ENCODE measurements at places on chromosomes 16 and 17.

- DNase-seq = peak; percentile 59
Observed at GRCh38 chr16:50547340-50548124, 664 bp upstream of the NKD1 start.

DNA sequence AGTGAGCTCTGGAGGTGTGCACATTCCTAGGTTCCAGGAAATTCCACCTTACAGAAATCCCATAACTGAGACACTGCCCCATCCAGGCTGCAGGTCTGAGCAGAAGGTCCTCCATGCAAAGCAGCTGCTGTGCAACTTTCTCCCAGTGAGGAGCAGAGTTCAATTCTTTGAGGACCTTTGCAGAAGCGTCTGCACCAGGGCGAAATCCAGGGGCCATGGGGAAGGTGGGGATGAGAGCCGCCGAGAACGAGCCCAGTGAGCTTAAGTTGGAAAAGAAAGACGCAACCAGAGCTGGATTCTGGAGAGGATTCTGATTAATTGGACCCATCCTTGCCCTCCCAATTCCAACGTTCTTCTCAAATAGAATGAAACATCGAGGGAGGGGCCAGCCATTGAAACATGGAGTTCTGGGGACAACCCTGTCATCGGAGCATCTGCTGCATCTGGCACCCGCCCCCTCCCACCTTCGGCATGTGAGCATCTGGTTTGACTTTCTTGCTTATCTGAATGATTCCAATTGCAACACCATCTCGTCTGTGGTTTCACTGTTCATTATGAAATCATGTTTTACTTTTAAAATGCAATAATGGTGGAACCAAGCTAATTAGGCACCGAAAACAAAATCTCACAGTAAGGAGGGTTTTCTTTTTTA is 190.6 kb upstream of the FOXF1 start:
- no peak for DNase-seq

GRCh38 chr16:84324434-84325262 is 30.0 kb downstream of the WFDC1 start:
- DNase-seq = no peak

- no peak for DNase-seq
Observed at GRCh38 chr17:39236981-39237441, 11.3 kb upstream of the STAC2 start.

DNA sequence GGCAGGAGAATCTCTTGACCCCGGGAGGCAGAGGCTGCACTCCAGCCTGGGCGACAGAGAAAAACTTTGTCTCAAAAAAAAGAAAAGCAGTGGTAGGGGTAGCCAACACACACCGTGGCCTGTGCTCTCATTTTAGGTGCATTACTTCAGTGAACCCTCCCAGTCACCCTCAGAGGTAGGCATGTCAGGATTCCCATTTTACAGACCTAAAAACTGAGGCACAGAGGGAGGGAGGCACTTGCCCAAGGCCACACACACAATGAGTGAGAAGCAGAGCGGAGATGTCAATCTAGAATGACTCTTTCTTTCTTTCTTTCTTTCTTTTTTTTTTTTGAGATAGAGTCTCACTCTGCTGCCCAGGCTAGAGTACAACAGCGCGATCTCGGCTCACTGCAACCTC is 5.2 kb downstream of the COTL1 start:
- DNase-seq = no peak

DNA sequence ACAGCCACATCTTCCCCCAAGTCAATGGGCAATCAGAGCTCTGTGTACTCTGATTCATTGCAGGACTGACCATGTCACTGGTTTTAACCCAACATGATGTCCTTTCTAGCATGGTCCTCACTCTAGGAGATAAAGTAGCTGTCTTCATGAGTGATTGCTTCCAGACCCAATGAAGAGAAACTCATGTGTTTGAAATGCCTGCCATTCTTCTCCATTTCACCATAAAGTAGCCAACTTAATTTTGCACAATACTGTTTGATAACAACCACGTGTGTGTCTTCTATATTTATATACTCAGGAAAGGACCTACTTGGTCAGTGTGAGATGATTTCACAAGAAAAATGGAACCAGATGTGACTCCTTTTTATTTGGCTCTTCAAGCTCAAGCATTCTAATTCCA is 172.5 kb downstream of the AXIN2 start:
- DNase-seq = no peak

GRCh38 chr16:888901-889570 is 81.7 kb downstream of the LMF1 start:
- DNase-seq = no peak

GRCh38 chr16:35642322-35642835 is 2183.0 kb downstream of the TP53TG3F start:
- DNase-seq = no peak

DNA sequence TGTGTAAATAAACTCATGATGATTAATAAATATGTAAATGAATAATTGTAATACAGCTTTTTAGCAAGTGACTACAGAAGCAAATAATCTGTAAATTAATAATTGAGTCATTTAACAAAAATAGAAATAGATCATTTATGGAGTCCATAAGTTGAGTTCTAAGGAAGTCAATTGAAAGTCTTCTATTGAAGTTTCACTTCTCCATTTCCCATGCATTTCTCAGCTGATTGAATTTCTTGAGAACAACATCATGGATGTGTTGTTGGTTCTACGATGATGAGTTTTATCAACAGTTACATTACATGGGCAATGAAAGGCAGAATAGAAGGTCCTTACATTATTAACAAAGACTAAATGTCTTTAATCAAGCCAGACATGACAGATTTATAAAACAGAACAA is 290.4 kb downstream of the MAP2K6 start:
- no peak for DNase-seq

GRCh38 chr17:50325906-50326305 is 20.0 kb upstream of the XYLT2 start:
- no peak for DNase-seq

GRCh38 chr17:76820561-76820960 is 47.6 kb upstream of the MGAT5B start:
- DNase-seq = no peak

GRCh38 chr17:14903854-14904253 is 361.3 kb downstream of the PMP22 start:
- no peak for DNase-seq

- DNase-seq = no peak
Observed at GRCh38 chr16:15398618-15399316, 3.2 kb downstream of the MPV17L start.

DNA sequence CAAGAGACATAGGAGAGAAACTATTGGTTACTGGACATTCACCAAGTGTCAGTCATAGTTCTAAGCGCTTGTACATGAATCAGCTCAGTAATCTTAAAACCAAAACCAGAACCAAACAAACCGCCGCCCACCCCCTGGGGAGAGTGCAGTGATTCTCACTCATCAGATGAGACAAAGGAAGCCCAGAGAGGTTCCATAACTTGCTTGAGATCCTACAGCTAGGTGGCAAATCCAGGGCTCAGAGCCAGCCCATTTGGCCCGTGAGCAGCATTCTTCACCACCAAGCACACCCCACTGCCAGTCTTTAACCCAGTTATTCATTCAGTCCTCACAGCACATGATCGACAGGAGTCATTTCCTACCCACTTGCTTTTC is 37.2 kb upstream of the RGS9 start:
- peak; percentile 93 for DNase-seq

GRCh38 chr16:87854053-87854906 is 15.0 kb downstream of the SLC7A5 start:
- DNase-seq = no peak

DNA sequence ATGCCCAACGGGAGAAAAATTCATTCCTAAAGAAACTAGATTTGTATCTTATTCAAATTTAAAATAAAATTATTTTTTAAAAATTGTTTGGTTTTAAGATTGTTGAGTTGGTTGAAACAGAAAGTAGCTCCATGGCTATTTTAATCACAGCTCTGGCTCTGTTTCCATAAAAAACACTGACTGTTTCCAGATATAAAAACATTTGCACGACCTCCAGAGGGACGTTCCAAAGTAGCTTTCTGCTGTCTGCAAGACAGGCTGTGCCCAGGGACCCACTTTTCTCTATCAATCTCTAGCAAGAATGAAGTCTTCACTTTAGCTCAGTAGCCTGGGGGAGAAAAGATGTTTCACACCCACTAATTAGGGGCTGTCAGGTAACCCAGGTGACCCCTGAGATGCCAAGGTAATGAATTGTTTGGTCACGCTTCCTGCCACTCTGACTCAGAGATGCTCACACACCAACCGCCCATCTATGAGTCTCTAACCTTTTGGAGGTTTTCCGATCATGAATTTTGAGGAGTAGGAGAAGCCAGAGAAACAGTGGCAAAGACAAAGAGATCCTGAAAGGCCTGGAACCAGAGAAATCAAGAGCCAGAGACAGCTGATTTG is 220.1 kb upstream of the SOX9 start:
- DNase-seq = no peak

DNA sequence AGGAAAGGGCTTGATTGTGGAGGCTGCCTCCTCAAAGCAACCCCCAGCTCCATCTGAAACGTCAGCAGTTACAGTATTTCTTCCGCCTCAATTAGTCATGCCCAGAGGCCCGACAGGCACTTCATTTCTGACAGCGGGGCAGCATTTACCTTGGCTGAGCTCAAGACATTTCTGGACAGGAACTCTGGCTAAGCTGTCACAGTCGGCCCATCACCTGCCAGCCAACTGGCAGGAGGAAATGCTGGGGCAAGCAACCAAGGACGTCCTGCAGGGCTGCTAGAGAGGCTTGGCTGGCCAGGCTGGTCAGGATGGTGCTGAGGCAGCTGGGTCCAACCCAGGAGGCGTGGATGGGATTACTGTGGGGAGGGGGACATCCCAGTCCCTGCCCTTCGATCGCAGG is 27.8 kb downstream of the PLXDC1 start:
- no peak for DNase-seq

DNA sequence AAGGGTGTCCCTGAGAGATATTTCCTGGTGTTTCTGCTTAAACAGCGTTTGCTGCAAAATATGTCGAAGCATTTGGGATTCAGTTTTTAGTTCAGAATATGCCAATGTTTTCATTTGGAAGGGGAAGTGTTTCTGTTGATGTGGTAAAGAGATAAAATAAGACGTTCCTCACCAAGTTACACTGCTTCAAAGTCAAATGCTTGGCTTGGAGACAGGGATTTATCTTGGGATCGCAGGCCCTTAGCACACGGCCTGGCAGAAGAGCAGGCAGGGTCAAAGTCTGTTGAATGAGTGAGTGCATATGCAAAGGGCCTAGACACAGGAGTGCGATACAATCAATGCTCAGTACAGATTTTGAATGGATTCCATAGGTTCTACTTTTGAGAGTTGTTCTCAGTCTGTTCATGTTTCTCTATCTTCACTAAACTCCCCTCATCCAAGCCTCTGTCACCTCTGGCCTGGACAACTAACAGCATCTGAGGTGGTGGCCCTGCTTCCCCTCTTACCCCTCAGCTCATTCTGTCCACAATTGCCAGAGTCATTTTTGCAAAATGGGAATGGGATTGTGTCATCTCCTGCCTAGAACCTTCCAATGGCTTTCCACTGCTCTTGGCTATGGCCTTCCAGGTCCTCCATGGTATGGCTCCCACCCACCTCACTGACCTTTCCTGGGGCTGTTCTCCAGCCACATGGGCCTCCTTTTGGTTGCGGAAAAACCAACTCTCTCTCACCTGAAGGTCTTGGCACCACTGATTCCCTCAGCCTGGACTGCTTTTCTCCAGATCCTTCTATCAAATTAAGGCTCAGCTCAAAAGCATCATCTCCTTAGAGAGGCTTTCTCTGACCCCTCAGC is 3.2 kb downstream of the DEXI start:
- no peak for DNase-seq

DNA sequence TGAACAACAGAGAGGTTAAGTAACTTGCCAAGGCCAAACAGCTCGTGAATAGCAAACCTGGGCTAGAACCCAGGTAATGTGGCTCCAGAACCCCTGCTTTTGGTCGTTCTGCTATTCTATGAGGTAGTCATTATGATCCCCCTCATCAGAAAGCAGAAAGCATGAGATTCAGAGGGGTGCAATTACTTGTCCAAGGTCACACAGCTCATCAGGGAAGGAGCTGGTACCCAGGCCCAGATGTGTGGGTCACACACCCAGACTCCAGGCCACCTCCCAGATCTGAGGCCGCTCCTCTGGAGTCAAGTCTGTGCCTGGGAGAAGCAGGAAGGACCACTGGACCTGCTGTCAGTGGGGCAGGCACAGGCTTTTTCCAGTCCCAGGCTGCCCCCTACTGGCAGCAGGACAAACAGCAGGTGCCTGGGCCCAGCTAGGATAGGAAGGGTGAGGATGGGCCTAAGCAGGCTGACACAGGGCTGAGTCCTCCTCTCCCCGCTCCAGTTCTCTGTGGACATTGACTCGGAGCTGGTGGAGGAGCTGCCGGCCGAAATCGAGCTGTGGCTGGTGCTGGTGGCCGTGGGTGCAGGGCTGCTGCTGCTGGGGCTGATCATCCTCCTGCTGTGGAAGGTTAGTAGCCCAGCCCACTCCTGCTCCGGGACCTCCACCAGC is 7.8 kb upstream of the PDK2 start:
- peak; percentile 85 for DNase-seq

DNA sequence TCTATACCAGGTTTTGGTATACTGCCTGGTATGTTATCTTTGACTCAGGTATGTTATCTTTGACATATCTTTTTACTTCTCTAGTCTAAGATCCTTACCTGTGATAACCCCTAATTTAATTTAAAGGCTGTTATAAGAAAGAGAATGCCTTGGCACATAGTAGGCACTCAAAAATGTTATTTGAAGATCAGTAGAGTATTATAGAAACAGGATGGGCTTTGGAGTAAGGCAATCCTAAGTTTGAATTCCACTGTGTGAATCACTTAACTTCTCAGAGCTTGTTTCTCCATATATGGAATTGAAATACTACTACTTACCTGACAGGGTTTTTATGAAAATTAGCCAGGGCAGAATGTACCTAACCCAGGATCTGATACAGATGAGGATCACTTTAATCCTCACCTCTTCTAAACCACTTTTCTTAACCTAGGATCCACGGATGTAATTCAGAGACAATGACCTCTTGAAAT is 1.2 kb downstream of the BRIP1 start:
- no peak for DNase-seq

DNA sequence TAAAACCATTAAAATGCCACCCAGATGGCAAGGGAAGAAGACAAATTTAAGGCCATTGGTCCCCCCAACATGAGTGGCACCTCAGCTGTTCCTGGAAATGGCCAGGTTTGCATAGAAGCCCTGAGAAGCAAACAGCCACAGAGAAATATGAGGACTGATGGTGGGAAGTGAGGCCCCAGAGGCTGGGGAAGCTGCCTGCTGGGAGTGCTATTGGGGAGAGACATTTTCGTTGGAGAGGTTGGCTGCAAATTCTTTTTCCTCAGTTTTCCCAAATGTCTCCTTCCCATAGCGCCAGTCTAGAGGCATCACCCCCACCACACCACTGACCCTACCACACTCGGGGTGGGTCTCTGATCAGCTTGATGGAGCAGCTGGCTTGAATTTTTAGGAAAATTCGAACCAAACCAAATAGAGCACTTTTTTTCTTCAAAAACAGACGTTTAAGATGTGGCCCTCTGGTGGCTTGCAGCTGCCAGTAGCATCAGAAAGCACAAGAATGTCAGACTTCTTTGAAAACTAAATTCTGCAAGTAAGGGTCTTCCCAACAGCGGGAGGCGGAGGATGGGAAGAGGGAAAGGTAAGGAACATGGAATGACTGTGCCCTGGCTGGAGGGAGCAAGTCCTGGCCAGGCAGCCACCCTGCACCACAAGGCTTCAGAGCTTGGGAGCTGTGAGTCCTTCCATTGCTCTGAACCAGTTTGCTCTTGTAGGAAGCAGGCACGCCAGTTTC is 13.2 kb upstream of the SLC12A3 start:
- no peak for DNase-seq

GRCh38 chr17:77675411-77675810 is 283.1 kb upstream of the TNRC6C start:
- no peak for DNase-seq
